ENCODE measurements at places on chromosomes 6 and 20.

DNA sequence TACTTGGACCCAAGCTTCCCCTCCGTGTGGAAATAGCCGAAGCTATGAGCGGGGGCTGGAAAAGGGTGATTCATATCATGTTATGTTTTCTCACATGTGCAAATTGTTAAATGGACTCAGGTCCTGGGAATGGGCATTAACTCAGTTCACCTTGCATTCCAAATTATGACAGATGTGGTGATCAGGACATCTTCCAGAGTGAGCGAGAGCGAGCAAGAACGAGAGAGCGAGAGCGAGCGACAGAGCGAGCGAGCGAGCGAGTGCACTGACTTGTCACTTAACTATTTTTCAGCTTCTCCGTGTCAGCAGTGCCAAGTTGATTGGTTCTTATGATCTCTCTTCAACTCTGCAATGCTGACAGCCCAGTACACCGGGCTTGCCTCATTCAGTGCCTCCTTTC, 437.4 kb upstream of the NRSN1 start:
- DNase-seq, result no peak

DNA sequence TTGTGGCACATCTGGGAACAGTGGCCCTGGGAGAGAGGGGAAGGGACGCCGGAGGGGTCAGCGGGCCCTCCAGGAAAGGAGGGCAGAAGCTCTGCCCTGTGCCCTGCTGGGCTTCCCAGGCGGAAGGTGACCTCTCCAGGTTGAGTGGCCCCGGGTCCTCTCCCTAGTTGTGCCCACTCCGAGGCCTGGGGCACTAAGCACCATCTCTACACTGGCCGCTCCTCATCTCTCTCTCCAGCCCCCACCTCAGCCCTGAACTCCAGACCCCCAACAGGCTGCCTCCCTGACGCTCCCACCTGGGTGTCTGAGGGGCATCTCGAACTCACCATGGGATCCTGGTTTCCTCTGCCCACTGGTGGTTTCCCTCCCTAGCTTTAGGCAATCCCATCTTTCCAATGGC, 18.1 kb downstream of the KCNG1 start:
- DNase-seq, result no peak

GRCh38 chr20:47352332-47353238, 3.9 kb downstream of the ZMYND8 start:
- DNase-seq, result no peak

DNA sequence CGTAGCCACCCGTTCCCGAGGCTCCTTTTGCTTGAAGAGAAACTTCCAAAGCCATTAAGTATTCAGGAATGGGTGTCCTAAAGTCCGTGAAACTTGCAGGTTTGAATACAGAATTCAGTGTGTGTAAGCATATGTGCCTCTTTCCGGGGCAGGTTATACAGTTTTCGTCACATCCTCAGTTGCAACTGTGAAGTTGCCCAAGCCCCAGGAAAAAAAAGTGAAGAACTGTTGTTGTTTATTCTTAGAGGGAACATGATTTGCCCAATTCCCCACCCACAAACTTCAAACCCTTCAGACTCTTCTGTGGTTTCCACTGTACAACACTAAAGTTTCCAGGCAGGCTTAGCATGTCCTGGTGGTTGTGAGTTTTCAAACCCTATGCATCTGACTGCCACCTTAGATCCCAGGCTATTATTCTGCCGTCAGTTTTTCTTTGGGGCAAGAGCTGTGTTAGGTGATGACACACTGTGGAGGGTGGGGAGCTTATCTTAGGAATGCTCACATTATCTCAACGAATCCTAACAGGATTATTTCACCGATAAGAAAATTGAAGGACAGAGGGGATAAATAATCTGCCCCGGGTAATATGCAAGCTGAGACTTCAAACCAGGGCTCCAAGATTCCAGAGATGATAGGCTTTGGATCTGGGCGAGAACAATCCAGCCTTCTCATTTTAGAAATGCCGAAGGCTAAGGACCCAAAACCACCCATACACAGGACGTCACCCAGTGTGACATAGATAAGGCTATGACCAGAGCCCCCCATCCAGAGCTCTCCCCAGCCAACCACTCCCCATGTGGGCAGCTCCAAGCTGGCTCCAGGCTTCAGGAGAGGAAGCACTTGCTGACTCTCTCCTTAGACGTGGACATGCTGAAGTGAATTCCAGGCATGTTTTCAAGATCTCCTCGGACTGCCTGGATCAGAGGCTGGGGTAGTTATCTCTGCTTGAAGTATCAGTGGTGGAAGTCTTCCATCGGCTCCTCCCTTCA, 81.7 kb upstream of the AFDN start:
- DNase-seq, result no peak

DNA sequence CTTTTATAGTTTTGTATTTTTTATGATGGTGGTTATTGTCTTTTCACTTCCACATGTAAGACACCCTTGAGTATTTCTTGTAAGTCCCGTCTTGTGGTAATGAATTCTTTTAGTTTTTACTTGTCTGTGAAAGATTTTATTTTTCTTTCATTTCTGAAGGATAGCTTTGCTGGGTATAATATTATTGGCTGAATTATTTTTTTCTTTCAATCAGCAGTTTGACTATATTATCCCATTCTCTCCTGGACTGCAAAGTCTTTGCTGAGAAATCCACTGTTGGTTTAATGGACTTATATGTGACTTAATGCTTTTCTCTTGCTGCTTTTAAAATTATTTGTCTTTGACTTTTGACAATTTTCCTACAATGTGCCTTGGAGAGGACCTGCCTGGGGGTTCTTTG, 13.8 kb downstream of the KIF25 start:
- no peak for DNase-seq

DNA sequence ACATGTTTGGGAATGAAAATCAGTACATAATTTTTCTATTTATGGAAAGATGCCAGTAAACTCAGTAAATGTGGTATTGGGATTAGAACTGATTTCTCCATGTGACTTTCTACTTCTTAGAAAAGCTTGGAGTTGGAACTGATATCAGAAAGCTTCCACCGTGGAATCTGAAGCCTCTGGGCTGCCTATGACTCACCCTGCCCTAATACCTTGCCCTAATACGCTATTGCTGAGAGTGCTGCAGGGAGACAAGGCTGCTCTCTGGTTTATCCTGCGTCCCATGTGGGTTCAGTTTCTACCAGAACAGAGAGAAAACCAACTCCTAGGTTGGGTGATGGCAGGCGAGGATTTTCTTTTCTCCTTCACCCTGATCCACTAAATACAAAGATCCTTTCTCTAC, 3.3 kb upstream of the STMND1 start:
- no peak for DNase-seq

DNA sequence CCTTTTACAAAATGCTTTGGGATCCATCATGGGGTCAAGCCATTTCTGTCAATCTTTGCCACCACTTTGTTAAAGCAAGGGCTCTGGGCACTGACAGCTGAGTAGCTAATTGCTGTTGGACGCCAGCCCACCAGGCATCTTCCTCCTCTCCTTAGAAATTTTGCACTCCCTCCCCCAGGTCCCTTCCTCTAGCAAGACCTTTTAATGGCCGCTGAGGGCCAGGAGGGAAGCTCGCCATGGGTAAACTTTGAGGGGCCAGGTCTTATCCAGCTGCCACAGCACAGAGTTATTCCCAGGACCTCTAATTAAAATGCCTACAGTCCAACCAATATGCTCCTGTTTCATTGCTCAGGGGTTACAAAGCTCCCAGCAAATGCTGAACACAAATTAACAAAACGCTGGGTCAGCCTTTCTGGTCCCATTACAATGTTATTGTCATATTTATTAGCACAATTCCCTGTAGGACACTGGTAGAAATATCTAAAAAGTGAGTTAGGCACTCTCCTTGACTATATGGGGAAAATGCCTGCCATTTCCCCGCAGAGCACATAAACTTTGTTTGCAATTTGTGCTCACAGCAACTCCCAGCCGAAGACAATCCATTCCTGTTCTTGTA, 16.8 kb downstream of the SCML4 start:
- DNase-seq, result peak; percentile 30

GRCh38 chr6:121515630-121516265, 80.3 kb downstream of the GJA1 start:
- no peak for DNase-seq

DNA sequence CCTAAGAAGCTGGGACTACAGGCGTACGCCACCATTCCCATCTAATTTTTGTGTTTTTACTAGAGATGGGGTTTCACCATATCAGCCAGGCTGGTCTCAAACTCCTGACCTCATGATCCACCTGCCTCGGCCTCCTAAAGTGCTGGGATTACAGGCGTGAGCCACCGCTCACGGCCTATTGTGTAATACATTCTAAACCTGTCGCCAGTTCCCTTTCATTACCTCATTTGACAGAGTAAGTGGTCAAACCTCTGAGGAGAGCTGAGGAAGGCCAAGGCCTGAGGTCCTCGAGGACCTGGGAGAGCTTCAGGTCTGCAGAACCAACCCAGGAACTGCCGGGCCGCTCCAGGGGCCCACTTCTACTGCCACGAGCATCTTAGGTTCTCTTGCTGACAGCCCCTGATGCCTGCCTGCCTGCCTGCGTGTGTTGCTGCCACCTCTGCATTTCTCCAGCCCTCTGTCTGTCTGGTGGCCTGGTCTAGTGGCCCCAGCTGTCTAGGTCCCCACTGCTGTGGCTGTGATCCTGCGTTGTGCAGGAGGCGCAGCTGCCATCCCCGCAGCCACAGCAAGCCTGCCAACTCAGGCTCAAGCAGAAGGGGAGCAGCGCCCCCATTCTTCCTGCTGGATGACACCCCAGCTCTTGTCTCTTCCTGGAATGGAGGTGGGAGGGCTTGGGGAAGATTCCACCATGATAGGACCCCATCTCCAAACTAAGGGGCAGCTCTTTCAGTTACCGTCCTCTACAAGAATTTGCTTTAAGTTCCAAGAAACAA, 45.3 kb downstream of the PRR18 start:
- no peak for DNase-seq

- no peak for DNase-seq
Measured at GRCh38 chr6:6736791-6737654, 148.5 kb downstream of the LY86 start.

GRCh38 chr20:52035977-52036376, 155.6 kb downstream of the ZFP64 start:
- no peak for DNase-seq

- DNase-seq, result no peak
Measured at GRCh38 chr6:151482290-151482689, 11.5 kb upstream of the CCDC170 start.

- DNase-seq, result no peak
Measured at GRCh38 chr6:40929176-40929575, 109.8 kb downstream of the UNC5CL start.

GRCh38 chr20:48823960-48824498, 3.8 kb downstream of the PREX1 start:
- peak; percentile 79 for DNase-seq

- no peak for DNase-seq
Measured at GRCh38 chr6:12608016-12608860, 108.3 kb upstream of the PHACTR1 start.

- DNase-seq, result peak; percentile 24
Measured at GRCh38 chr20:58749098-58749769, 56.6 kb downstream of the NPEPL1 start.

GRCh38 chr6:87706187-87706966, 4.3 kb upstream of the AKIRIN2 start:
- DNase-seq, result no peak

GRCh38 chr20:59350330-59351156, 50.1 kb downstream of the EDN3 start:
- no peak for DNase-seq

GRCh38 chr20:23873370-23874015, 6.1 kb downstream of the CST5 start:
- DNase-seq, result no peak

DNA sequence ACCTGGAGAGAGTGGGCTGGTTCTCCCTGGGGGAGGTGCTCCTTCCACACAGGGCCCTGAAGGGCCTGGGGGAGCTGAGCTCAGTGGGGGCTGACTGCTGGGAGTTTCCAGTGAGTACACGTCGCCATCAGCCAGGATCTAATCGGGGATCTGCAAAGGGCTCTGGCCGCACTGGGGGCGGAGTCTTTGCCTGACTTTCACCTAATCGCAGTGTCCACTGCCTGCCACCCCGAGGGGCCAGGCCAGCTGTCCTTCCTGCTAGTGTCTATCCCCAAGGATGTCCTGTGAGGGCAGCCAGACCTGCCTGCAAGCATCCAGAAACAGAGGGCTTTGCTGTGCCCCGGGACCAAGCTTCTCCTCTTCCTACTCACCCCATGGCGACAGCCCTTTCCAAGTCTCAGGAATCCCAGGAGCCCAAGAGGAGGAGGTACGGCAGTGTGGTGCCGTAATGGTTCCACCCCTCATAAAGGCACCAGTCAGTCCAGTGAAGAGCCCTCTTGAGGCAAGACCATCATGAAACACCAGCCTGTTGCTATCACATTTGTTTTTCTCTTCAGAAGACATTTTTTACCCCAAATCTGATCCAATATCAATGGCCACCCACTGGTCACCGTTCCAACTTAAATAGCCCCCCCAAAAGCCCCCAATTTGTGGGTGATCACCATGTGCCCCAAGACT, 243.1 kb upstream of the ECI2 start:
- peak; percentile 13 for DNase-seq

GRCh38 chr20:57377350-57377749, 13.8 kb upstream of the RBM38 start:
- no peak for DNase-seq

DNA sequence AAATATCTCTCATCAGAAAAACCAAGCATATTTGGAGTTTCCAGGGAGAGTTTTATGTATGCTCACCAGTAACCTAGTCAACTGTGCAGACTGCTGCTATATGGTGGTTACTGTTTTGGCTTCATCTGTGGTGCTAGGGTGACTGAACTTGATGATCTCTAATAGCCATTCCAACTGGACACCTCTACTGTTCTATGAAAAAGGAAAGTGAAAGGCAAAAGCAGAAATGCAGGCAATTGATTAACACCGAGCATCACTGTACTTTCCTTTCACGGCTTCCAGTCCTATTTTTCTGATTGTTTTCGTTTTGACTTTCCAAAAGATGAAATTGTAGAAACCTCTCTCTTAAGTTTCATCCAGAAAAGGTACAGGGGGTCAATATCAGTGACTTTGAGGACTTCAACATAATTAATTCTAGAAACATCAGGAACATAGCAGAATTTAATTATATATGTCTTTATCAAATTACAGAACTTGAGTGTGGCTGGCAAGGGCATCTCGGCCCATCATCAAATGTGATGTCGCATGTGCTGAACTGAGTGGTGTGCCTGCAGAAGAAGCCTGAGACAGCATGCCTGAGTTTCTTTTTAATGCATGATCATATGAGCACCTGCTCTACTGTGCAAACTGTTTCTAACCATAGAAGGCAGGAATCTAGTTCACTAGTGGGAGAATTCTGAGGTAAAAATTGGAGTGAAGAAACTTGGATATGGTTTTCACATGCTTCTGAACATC, 464.3 kb upstream of the FLRT3 start:
- no peak for DNase-seq

DNA sequence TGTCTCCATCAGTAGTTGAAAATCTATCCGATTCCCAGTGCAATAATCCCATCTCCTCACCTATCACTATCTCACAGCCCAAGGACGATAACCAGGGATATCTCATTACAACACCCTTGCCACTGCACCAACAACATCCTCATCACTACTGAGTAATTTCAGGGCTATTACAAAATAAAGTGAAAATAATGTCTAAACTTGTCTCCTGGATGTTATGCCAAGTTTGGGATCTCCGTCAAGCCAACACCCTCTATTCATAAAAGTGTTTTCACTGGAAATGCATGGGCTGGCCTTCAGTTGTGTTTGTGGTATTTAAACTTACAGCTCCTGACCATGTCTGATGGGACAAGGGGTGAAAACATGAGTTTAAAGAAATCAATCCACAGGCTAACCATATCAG, 42.0 kb upstream of the STMND1 start:
- no peak for DNase-seq
